ENCODE measurements at places on chromosomes 5 and 9.

DNA sequence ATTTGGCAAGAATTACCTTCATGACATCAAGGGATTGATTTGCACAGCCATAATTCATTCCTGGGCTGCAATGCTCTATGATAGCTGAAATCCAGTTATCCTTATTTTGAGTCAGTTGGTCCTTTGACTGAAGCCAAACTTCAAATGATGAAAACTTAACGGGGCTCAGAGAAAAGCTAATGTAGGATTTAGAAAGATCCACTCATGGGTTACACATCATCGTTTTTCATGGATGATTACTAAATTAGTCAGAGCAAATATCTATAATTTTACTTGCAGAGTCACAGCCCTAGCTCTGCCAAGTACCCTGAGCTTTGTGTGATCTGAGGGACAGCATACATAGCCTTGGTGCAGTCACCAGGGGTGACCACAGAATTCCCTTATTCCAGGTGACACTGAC lies 27.3 kb upstream of the MUSK start:
- DNase-seq, result no peak

GRCh38 chr9:121656941-121657470 lies 5.6 kb downstream of the DAB2IP start:
- DNase-seq, result no peak

- no peak for DNase-seq
Observed at GRCh38 chr9:36499174-36499890, 73.4 kb upstream of the MELK start.

DNA sequence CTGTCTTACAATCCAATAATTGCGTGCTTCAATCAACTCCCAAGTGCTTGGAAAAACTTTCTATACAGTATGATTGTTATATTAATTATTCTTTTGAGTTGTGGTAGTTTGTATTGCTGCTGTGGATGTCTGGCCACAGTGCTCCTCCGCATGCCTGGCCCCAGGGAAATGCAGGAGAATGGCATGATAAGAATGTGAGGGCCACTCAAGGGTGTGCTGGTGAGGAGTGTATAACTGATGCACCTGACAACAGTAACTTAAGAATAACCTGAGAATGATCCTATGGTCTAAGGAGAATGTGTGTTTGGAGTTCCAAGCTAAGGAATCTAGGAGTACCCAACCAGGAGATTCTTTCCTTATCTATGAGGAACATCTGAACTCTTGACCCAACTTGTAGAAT lies 152.9 kb upstream of the APC start:
- DNase-seq, result no peak

DNA sequence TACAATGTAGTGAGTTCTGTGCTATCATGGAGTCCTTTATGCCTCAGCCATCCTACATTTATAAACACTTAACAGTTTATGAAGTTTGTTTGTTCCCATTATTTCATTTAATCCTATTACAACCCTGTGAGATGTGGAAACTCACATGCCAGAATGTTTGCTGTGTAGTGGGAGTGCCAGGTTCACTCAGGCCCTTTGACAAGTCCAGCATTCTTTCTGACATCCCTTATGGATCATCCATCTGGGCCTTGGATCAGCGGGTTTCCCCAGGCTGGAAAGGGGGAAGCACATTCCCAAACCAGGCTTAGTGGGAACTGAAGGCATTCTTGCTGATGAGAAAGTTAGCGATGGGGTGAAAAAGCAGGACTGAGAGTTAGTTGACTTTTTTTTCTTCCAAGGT lies 128.1 kb upstream of the OTULINL start:
- DNase-seq, result no peak

- DNase-seq, result no peak
Observed at GRCh38 chr9:19154135-19154612, 26.9 kb upstream of the PLIN2 start.

DNA sequence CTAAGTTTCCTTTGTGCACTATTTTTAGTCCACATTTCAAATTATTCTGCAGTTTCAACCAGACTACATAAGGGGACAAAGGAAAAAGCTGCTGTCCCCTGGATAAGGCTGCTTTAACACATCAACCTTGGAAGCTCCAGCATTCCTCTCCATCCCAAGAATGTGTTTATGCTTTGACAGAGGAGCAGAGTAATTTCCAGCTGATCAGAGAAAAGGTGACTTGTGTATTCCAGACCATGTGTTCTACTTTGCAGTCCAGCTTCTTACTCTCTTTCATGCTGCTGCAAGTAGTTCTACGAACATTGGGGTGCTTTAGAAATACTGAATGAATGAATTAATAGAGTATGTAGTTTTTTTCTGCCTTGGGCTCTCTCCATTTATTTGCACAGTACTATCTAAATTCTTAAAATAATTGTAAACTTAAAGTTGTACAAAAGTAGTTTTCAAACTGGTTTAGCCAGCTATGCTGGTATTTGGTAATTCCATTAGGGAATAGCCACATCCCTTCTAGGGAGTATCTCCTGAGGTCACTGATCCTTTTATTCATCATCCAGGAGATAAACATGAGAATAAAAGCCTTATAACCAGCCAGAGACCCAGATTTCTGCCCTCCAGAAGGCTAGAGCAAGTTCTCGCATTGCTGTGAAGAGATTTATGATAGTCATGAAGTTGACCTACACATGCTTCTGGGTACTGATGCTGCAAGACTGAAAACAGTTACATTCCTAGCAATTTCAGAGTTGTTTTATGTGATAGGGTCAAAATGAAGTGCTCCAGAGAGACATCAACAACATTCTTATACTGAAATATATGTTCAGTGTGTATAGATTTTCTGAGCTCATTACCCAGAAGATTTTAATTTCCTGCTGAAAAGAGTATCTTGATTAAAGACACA lies 215.2 kb downstream of the COMMD10 start:
- DNase-seq, result no peak

DNA sequence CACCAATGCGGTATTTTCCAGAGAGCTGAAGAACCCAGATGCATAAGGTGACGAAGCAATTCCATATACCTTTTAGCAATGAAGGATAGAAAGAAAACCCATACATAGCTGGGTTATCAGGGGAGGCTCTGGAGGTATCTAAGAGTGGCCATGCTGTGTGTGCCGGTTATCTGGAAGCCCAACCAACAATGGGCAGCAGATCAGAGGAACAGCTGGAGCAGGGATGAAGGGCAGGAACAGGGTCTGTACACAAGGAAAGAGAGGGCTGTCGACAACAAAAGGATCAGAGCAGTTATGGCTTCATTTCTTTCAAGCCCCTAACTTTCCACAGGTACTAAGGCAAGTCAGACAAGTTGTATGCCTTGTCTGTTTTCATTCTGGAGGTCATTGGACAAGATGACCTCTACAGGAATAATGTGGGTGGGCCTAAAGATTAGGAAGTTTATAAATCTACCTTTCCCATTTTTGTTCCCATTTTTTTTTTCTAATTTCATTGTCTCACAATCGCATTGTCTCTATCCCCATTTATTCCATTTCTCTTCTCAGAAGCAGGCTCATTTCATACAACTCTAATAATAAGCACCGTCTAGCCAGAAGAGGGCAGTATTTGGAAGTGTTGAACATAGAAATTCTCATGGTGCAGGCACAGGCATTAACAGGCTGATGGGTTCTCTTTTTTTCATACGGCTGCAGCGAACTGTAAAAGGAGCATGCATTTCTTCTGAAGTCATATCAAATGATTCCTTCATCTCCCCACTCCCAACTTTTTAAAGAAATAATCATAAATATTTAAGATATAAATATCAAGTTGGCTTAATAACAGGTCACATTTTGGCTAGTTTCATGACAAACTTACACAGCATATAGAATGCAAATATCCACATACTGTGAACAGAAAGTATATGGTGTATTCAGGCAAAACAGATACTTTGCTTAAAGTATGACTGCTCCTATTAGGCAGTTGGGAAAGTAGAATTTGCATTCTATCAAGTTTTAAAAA lies 63.5 kb downstream of the ZNF474 start:
- no peak for DNase-seq

DNA sequence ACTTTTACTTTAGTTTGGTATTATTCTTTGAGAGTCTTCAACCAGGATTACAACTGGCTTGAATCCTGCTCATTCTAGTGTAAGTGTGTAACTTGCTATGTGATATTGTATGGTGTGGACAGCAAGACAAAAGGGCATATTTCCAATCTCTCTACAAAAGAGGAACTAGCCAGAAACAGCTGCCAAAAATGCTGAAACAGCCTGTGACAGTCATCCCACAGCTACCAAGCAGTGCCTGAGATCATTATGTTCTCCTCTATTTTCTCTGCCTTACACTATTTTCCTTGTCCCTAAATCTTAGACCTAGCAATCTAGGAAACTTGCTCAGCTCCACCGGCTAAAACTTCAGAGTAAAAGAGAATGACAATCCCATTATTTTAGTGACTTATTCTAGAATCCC lies 42.8 kb downstream of the WDR41 start:
- DNase-seq, result no peak

GRCh38 chr5:96652769-96653454 lies 9.3 kb upstream of the CAST start:
- DNase-seq, result no peak

- DNase-seq, result no peak
Observed at GRCh38 chr5:34822956-34823715, 15.8 kb upstream of the TTC23L start.
